ENCODE measurements at places on chromosomes 6 and 20.

DNA sequence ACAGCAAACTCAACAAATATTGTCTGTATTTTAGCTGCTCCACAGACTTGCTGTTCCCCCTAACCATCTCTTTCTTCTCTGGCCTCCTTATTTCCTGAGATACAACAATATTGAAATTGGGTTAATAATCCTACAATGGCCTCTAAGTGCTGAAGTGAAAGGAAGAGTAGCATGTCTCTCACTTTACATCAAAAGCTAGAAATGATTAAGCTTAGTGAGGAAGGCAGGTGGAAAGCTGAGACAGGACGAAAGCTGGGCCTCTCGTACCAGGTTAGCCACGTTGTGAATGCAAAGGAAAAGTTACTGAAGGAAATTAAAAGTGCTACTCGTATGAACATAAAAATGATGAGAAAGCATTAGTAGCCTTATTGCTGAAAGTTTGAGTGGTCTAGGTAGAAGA, 63.8 kb downstream of the ELOVL5 start:
- no peak for DNase-seq

- no peak for DNase-seq
These were observed 311.5 kb downstream of the LAMA2 start for GRCh38 chr6:129194306-129194941.

GRCh38 chr20:47672166-47672565, 113.1 kb downstream of the SULF2 start:
- DNase-seq, result no peak

DNA sequence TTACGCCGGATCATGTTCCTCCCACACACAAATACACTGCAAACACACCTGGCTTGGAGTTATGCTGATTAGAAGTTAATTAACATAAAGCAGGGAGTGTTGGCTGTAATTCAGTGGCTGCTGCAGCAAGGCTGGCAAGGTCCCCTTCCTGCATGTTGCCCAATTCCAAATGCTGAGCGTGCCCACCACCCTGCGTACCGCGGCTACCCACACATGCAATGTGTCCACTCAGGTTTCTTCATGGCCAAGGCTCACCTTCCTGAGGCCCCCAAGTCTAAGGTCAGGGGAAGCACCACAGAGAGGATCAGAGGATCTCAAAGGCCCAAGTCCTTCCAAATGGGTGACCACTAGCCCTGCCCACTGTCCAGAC, 11.6 kb upstream of the PRND start:
- DNase-seq, result no peak

DNA sequence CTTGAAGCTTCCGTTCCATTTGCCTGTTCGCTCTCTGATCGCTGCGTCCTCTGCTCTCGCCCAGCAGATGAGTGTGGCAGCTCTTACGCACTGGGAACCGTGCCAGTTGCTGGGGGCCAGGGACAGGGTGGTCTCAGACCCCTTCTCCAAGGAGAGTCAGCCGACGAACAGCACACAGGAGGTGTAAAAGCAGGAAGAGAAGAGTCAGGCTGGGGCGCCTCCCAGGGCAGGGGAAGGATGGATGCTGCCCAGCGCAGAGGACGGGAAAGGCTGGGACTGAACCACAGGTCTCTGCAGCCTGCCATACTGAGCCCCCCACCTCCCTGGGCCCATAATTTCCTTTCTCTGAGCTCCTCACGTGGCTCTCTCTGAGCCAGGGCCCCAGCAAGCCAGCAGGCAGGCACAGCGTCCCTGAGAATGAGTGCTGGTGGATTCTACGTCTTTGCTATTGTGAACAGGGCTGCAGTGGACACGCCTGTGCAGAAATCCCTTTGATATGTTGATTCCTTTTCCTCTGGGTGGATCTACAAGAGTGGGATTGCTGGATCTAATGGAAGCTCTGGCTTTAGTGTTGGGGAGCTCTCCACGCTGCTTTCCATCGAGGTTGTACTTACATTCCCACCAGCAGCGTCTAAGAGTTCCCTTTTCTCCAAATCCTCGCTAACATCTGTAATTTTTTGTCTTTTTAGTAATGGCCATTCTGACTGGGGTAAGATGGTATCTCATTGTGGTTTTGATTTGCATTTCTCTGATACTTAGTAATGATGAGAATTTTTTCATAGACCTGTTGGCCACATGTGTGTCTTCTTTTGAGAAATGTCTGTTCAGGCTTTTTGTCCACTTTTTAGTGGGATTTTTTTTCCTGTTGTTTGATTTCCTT, 104.1 kb downstream of the PSMB1 start:
- no peak for DNase-seq

- no peak for DNase-seq
These were observed 26.8 kb downstream of the SGK1 start for GRCh38 chr6:134291156-134291555.

DNA sequence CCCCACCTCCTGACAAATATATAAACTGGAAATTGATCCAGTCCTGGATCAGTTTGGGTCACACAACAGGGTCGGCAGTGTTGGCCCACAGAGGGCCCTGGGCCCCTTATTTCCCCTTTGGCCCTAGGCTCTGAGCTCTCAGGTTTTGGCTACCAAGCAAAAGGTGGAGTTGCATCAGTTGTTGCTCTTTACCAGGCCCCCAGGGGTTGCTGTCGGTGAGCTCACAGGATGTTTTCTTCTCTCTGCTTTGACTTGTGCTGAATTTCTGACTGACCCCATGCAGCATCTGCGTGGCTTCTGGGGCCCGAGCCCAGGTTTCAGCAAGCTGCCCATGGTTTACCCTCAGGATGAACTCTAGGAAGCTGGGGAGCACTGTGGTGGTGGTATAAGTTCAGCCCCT, 44.6 kb downstream of the PPARD start:
- DNase-seq, result no peak

DNA sequence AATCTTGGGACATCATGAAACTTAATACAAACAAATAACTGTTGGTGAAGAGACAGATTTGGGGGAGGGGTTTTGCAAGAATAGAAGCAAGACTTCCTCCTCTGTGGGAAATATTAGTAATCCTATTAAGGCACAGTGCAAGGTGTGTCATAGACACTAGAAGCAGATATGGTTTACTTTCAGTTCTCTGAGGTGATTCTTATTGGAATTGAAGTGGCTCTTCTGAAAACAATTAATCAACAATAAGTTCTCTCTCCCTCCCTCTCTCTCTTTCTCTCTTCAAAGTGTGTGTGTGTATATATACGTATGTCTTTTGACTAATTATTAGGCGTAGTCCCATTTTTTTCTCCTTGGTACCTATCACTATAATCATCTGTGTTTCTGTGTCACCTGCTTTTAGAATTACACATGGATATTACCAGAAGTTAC, 99.8 kb downstream of the HIVEP2 start:
- DNase-seq, result no peak

DNA sequence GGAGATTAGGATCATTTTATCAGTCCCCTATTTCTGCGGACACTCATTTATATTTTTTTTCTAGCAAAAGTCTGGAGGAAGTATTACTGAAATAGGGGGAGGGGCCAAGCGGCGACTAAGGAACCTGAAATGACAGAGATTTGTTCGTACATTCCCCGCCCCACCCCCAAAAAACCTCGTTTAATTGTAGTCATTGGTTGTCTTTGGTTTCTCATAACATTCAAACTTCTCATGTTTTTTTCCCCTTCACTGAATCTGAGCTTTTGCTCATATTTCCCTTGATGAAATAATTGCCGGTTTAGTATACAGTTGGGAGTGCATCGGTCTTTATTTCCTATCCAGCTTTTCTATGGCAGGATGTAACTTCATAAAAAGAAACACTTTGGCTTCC, 768 bp upstream of the FYN start:
- no peak for DNase-seq

GRCh38 chr6:150169609-150170008, 26.8 kb downstream of the PPP1R14C start:
- no peak for DNase-seq

DNA sequence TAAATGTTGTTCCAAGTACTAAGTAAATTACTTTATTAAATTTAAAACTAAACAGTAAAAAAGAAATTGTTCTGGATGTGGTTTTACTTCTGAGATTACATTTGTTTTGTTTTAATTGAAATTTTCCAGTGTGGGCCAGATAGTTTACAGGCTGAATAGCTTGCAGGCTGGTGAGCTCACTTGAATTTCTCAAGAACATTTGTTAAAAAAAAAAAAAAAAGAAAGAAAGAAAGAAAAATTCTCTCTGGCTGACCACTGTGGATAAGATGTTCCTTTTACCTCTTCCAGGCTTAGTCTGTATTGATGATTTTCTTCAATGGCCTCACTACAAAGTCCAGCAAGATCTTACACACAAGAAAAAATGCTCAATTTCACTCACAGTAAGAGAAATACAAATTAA, 85.4 kb downstream of the PLCG1 start:
- DNase-seq, result no peak

- no peak for DNase-seq
These were observed 1.4 kb downstream of the CLIC1 start for GRCh38 chr6:31734821-31735406.

DNA sequence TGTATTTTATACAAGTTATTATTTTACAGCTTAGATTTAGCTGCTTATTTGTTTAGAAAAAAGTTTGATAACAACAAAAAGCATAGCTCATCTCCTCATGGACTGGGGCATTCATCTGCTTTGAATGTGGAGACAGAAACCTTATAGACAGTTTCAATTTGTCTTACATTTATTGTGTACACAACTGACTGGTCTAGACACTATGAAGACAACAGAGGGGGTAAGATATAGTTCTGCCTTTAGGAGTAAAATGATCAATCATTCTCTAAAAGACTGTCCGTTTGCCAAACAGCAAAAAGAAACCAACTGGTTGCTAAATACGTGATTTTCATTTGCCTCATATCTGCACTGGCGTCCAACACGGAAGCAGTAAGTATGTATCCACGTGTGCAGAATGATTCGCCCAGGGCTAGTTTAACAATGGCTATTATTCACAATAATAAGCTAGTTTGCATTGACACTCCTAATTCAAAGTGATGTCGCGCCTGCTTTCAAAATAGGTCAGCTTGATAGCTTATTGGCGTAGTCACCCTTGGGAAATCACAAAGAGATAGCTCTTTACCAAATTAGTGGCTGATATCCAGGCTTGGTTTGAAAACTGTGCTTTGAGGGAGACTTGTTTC, 153.6 kb downstream of the BMP2 start:
- no peak for DNase-seq

GRCh38 chr6:111118826-111119225, 31.5 kb downstream of the SLC16A10 start:
- no peak for DNase-seq

DNA sequence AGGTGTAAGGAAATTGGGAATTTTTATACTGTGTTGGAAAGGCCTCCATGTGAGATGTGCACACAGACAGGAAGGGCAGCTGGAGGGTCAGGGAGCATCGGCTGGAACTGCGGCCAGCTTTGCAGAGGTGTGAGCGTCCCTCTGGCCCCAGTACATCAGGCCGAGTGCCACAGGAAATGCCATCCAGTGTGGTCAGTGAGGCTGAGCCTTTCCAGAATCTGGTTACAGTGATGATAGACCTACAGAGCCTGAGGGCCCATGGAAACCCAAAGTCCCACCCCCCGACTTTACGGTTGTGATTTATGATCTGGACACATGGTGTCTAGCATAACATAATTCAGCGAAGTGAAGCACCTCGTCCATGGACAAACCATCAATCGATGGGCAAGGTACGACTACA, 137.3 kb upstream of the PDE10A start:
- no peak for DNase-seq

DNA sequence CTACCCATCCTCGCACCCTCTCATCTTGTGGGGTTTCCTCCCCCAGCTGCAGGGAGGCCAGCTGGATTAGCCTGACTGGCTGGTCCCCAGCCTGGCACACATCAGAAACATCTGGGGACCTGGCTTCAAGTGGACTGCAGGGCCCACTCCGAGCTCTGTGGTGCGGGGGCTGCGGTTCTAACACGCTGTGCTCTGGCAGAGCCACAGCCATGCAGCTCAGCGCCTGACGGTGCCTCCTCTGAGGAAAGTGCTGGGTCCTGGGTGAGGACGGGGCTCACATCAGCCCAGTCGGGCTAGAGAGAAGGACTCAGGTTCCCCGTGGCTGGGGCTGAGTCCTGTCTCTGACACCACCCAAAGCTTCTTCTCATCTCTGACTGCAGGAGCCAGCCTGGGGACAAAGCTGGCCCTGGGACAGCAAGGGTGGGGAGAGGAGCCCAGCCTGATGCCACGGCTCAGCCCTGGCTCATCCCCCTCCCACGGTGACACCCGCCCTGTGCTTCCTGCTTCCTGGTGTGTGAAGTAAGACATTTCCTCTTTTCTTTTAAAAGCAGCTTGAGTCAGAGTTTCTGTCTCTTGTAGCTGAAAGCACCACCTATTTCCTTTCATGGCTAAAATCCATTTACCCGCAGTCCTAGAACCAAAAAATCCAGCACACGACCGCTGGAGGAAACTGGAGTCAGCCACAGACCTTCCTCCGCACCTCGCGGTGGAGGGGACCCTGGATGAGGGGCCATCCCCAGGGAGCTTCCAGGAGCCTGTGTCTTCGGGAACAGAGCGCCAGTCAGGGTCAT, 127.4 kb upstream of the AFDN start:
- no peak for DNase-seq

- DNase-seq, result no peak
These were observed 197.3 kb downstream of the NRN1 start for GRCh38 chr6:5809450-5809849.

All from stimulated activated CD8-positive, alpha-beta memory T cell treated with anti-CD3 and anti-CD28 coated beads, Interleukin-4, amount 100 ng/mL, for 1 hour (primary cell).